NCI-H2081 treated with DMSO at 0.1 percent for 48 hours (cell line): ENCODE measurements at places on chromosomes 13 and 19.

GRCh38 chr13:100125946-100126345, 37.1 kb downstream of the PCCA start:
- DNase-seq: peak; percentile 94

DNA sequence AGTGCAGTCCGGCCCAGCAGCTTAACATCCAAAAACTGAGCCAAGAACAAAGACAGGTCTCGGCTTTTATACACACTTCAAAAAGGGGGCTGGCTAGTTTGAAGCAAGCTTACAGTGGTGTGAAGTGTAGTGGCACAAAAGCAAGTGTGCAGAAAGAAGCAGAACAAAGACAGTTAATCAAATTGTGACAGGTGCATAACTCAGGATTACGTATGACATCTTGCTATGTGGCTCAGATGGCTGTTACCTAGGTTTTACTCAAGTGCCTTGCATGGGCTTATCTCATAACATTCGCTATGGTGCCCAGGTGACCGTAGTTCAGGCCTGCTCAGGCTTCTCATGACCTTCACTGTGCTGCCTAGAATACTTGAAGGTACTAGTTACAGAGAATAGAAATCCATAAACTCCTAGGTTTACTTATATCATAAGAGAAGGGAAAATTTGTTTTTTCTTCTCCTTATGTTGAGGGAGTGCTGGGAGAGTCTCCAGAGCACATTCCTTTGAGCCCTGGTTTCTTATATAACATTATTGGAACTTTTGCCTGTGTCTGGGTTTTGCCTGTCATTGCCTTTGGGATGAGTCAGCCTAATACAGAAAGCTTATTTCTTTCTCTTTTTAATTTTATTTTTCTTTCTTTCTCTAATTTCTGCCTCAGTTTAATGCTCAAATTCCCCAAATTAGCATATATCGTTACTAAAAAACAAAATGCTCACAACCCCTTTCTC, 1629.1 kb upstream of the PCDH20 start:
- DNase-seq: no peak

DNA sequence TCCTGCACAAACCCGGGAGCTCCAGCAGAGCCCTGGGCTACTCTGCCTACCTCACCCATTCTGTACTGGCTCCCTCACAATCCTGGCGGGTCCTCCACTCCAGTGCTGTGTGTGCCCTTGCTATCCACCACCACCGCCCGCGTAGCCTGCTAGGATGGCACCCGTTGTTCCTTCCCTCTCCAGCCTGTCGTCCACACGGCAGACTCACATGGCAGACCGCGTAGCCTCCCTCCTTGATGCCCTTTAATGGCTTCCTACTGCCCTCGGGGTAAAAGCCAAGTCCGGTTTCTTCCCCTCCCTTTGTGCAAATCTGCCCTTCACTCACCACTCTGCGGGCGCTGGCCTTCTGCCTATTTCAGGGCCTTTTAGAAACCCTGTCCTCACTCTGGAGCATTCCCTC, 106.6 kb downstream of the RAB20 start:
- no peak for DNase-seq

- no peak for DNase-seq
Observed at GRCh38 chr13:77351315-77351714, 24.4 kb upstream of the MYCBP2 start.

GRCh38 chr13:82687884-82688283, 1194.4 kb downstream of the SLITRK1 start:
- DNase-seq: no peak

- DNase-seq: no peak
Observed at GRCh38 chr19:15466851-15467733, 2.7 kb upstream of the RASAL3 start.

- DNase-seq: no peak
Observed at GRCh38 chr13:91400063-91400399, 1.6 kb downstream of the GPC5 start.

DNA sequence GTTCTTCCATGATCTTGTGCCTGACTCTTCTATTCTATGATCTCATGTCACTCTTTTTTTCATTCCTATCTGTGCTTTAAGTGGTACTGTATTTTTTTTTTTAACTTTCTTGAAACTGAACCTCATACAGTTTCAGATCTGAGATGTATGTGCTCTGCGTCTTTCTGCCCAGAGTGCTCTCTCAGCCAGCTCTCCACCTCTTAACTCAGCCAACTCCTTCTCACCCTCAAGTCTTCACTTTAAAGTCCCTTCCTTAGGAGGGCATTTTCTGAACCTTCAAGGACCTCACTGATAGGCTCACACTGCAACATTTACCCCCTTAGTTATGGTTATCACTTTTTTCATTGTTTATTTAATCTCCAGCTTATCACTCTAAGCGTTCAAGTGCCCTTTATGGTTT, 158.7 kb downstream of the IRS2 start:
- DNase-seq: no peak

GRCh38 chr13:76879883-76880270, 6.3 kb downstream of the KCTD12 start:
- DNase-seq: no peak

GRCh38 chr19:42092350-42092749, 16.4 kb downstream of the ZNF574 start:
- DNase-seq: no peak

- DNase-seq: no peak
Observed at GRCh38 chr13:93343097-93343496, 116.5 kb downstream of the GPC6 start.

GRCh38 chr13:80550971-80551441, 210.1 kb upstream of the SPRY2 start:
- DNase-seq: no peak

GRCh38 chr13:91740756-91741155, 342.3 kb downstream of the GPC5 start:
- no peak for DNase-seq

GRCh38 chr13:75788481-75788981, 152.4 kb downstream of the LMO7 start:
- no peak for DNase-seq

DNA sequence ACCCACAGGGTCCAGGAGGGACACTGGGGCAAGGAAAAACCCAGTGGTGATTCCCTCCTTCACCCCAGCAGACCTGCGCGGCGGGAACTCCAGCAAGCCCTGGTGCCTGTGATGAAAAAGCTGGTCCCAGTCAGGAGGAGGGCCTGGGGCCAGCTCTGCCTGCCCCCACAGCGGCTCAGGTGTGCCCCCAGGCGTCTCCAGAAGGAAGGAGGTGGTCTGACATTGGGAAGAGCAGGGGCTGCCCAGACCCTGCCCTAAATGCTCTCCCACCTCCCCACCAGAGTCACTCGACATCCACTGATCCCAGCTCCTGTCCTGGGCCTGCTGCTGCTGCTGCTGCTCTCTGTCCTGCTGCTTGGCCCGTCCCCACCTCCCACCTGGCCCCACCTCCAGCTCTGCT, 6.2 kb downstream of the PTH2 start:
- DNase-seq: no peak

DNA sequence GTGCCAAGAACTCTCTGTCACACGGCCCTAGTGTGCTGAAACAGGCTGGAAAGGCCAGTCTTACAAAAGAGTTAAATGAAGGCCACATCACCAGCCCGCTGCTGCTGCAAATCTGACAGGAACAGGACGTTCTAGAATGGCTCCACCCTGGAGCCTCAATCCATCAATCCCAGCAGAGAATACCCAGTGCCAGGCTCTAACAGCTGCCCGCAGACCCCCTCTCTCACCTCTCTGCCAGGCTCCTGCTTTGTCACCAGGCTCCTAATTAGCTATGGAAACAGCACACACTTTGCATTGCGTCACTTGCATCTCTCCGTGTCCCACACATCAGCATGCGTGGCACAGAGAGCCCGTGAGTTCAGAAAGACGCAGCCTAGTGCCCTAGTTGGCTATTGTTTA, 314.1 kb downstream of the FOXO1 start:
- no peak for DNase-seq

- no peak for DNase-seq
Observed at GRCh38 chr19:17184371-17184841, 30.8 kb upstream of the USE1 start.

DNA sequence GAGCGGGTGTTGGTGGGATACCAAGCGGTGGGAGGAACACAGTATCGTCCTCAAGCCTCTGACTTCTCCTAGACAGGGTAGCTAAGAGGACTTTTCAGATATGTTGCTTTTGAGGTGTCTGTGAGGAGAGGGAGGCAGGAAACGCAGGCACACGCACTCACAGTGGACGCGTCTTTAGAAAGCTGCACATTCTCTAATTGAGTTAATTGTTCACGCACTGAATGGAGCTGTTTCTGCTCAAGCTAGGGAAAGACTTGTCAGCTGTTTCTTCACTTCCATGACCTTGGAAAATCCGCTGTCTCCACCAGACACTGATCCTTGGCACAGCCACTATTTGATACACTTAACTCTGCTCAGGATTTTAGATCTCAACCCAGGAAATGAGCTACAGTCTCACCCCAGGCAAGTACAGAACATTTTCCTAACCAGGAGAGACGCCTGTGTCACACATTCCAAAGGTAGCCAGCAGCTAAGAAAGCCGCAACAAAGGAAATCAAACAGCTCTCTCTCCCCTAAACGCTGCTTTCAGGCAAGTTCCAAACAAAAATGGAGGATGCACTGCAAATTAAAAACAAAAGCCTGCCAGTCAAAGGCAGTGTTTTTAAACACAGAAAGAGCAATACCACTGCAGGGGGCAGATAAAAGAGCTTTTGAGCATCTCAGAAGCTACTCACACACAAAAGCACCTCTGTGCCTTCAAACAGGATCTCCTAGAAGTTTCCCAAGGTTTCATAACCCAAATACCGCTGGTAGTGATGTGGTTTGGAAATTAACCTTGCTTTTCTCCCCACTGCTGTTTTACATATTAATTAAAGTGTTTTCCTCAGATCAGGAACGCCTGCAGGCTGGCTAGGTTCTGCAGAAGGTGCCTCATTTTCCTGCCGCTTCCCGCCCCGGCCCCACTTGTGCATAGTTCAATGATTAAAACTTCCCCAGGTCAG, 57.3 kb downstream of the IRS2 start:
- DNase-seq: no peak

GRCh38 chr19:14830702-14831101, 4.3 kb downstream of the OR7A5 start:
- DNase-seq: no peak

GRCh38 chr13:84865783-84866221, 933.4 kb downstream of the SLITRK6 start:
- DNase-seq: peak; percentile 72

DNA sequence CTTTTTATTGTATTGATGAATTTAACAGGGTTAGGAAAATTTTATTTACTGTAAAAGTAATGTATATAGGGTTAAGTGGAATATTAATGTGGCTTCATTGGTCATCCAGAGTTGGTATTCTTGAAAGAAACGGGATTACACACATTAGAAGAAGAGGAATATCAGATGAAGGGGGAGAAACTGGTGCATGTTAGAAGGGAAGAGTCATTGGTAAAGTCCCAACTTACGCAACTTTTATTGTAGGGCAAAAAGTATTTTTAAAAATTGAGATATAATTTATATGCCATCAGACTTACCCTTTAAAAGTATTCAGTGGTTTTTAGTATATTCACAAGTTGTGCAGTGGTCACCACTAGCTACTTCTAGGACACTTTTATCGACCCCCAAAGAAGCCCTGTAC, 47.3 kb downstream of the DNAJC3 start:
- DNase-seq: no peak

DNA sequence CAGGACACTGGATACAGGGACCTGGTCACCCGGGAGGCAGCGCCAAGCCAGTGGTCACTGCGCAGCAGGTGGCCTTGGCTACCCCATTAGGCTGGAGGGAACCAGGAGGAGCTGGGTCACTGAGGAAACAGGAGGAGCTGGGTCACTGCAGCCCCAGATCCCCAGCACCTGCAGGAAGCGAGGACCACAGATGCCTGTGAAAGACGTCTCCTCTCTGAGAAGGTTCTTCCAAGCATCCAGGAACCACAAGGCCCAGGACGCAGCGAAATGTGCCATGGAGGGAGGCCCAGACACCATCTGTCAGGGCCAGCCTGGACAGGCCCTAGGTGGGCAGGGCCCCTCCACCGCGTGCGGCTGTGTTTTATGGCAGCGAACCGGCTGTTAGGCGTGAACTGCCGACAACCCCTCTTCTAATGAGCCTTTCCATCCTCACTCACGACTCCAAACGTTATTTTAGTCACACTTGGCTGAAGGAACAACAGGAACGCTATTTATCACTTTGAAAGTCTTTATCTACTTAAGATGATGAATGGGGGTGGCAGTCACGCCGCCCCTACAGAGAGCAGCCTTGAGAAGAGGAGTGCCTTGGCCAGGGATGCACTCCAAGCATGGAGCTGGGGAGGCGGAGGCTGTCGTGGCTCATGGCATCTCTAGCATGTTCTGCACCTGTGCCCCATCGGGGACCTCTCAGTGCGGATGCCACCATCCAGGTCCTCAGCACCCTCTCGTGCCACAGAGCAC, 53.3 kb downstream of the CEBPG start:
- DNase-seq: no peak

GRCh38 chr19:50492303-50493052, 15.8 kb upstream of the GARIN5A start:
- DNase-seq: no peak

- no peak for DNase-seq
Observed at GRCh38 chr13:49580980-49581680, 4.2 kb downstream of the RCBTB1 start.

GRCh38 chr19:49421039-49421877, 2.0 kb downstream of the PTH2 start:
- no peak for DNase-seq

DNA sequence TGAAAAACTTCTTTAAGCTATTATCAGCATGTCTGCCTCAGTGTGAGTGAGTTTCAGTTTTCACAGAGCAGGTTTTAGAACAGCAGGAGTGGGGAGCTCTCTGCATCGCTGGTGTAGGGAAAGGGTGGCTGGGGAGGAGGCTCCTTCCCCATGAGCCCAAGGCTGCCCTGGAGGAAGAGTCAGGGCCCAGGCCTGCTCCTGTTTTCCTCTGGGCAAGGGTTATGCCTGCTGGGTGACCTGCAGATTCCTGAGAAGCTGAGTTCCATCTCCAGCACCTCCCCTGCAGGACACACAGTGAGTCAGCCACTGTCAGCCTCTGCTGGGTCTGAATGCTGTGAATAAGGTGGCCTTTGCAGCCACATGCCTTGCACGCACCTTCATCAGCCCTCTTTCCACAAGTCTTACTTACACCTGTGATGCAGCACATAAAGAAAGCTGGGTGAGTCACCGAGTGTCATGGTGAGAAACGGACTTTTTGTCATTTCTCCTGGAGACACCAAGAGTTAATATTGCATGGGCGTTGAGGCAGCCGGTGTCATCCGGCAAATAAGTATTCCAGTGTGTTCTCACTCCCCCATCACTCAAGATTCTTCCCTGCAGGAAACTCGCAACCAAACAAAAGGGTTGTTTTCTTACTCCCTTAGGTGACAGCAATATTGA, 186.4 kb upstream of the KL start:
- no peak for DNase-seq

DNA sequence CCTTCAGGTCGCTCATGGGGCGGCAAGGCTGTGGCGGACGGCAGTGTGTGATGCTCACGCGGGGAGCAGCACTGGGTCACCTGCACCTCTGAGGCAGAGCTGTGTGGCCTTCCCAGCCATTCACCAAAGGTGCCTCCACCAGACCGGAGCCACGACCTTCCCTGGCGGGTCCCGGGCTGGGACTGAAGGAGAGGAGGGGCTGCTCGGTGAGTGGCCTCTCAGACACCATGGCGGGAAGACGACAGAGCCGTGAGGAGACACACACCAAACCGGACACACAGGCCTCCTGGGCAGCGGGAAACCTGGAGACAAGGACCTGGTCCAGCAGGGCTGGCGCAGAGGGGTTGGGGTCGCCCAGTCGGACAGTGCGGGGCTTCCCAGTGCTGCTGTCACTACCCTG, 7.5 kb downstream of the MCF2L start:
- no peak for DNase-seq

GRCh38 chr13:39835253-39835652, 179.8 kb downstream of the COG6 start:
- no peak for DNase-seq

- DNase-seq: no peak
Observed at GRCh38 chr13:113475280-113475679, 15.2 kb downstream of the DCUN1D2 start.
